ENCODE measurements at places on chromosomes 3 and 15. TPM values are rescaled to one million over a fixed set of nuclear protein-coding genes. Genes with fewer than 3 reads are reported as not detected.

The GDPGP1 gene
- 12.0 TPM for total RNA-seq

The HRG gene
- not detected for total RNA-seq

The PROS1 gene
- 1.7 TPM for total RNA-seq

- DNase-seq, result no peak
These were observed 386.5 kb upstream of the PROK2 start for GRCh38 chr3:72171463-72171881.

- no peak for DNase-seq
These were observed 122.6 kb upstream of the SLC6A11 start for GRCh38 chr3:10693457-10693856.

GRCh38 chr3:109072194-109072593 lies 45.7 kb downstream of the MORC1 start:
- DNase-seq, result no peak
